Fibroblast of skin of back (primary cell): ENCODE measurements at places on chromosomes 4 and X.

DNA sequence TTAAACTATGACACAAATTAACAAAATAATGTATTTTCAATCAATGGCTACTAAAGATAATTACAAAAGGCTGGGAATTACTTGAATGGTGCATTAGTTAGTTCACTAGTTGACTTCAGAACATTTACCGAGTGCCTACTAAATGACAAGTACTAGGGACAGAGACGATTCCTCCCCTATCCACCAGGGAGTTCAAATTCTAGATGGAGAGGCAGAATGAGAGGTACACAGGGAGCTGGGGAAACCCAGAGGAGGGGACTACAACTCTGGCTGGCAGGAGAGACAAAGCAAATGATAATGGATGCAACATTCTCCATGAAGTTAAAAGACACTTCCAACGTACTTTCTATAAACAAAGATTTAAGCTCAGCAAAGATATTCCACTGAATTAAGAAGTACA is 43.1 kb upstream of the MCF2 start:
- DNase-seq = no peak

DNA sequence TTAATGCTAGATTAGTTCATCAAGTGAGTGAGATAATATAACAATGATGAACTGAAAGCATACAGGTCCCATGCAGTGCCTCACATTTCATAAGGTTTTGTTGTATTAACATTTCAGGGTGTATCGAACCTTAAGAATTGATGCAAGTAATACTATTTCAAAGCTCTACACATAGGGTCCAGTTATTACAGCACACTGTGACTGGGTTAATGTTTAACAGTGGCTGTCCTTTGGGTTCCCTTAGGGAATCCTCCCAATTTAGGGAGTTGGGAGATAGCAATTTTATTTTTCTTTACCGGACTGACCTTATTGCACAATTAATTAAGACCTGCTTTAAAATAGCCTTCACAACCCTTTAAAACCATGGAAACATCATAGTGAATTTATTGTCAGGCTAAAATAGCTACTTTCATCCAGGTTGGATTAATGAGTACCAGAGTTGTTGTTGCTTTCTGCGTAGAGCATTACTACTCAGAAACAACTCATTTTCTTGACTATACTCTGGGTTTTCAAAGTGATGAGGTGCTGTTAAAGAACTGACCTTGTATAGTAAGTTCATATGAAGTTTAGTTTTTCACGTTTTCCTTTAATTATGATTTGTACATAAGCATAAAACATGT is 134.4 kb downstream of the AKAP4 start:
- DNase-seq = no peak

GRCh38 chrX:152632445-152633097 is 5.1 kb upstream of the GABRQ start:
- peak; percentile 31 for DNase-seq

DNA sequence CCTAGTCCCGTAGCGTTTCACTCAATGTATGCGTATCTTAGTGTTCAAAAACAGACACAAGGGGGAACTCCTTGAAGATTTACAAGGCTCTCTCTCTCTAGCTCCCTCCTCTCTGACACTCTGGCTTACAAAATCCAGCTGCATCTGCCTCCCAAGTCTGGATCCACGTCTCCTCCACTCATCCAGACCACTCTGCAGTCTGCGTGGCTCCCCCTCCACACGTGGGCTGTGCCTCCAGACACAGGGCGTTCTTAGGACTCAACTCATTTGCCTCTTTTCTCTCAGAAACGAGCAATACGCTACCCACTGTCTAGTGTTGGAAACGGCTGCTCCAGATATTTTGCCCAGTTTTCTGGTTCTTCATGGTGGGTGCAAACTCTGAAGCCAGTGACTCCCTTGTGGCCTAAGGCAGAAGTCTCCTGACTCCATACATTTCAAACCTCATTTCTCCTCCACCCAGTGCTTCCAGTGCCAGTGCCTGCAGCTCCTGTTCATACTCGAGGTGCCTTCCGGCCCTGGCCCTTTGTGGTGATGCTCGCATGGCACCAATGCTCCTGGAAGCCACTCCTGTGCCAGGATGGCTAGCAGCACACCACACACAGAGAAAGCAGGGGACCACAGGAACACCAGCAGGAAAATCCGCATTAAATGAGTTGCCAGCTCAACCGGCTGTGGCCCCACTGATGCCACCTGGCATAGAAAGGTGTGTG is 24.1 kb downstream of the NAT8L start:
- DNase-seq = no peak

GRCh38 chrX:49058794-49059193 is at the start of gene CCDC120:
Gene CCDC120 (plus strand): TSS chrX:49058999. CDS start chrX:49062042, 3,043 bp downstream.
- DNase-seq = no peak

DNA sequence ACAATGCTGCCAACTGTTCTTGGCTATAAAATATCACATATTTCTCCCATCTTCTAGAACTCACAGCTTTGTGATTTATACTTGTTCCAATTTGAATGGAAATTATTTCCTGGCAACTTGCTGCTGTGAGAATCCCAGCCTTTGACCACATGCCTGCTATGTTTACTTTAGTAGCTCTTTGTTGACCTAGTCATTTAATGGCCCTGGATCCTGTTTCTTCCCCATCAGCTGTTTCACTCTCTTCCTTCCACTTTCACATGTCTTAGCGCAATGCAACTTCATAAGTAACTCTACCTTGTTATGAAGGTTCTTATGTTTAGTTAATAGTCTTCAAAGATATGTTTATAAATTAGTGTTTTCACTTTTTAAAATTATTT is 1973.6 kb upstream of the AGA start:
- no peak for DNase-seq

GRCh38 chr4:177155454-177155853 is 154.2 kb upstream of the NEIL3 start:
- no peak for DNase-seq

DNA sequence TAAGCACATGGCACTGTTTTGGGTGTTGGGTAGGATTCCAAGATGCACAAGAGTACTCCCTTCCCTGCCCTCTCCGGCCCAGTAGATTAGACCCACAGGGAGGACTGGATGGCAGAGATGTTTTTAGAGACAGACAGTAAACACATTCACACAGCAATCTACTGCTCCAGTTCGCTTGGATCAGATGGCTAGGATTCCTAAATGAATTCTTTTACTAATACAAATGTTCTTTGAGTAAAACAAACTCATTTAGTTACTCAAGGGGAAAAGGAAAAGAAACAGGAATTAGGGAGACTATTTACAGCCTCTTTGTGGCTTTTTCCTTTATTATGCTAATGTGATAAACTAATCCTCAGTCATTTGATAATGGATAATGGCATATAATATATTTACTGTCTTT is 5.9 kb downstream of the SNX25 start:
- peak; percentile 64 for DNase-seq
